Mesendoderm (in vitro differentiated cells): ENCODE measurements at places on chromosomes 16 and 17.

DNA sequence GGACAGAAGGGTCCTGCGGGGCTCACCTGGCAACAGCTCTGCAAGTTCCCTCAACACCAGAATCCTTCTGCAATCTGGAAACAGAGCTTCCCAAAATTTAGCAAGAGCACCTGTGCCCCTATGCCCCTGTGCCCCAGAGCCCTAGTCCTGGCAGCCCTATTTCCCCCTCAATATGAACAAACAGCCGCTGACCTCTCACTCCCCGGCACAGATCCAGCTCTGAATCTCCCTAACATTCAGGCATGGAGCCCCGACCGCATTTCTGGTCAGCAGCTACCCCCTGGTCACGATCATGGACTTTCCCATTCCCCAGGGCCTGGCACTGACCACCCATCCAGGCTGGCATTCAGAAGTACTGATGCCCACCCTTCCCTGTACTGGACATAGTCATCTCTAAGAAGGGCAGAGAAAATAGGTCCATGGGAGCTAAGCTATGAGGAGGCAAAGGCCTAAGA, 110.8 kb upstream of the SMURF2 start:
- DNase-seq: no peak

- no peak for DNase-seq
Observed at GRCh38 chr16:1194665-1195392, 30.2 kb downstream of the TPSG1 start.

GRCh38 chr17:39231091-39231561, 5.4 kb upstream of the STAC2 start:
- no peak for DNase-seq

- DNase-seq: no peak
Observed at GRCh38 chr17:20941872-20942271, 100.9 kb downstream of the USP22 start.

DNA sequence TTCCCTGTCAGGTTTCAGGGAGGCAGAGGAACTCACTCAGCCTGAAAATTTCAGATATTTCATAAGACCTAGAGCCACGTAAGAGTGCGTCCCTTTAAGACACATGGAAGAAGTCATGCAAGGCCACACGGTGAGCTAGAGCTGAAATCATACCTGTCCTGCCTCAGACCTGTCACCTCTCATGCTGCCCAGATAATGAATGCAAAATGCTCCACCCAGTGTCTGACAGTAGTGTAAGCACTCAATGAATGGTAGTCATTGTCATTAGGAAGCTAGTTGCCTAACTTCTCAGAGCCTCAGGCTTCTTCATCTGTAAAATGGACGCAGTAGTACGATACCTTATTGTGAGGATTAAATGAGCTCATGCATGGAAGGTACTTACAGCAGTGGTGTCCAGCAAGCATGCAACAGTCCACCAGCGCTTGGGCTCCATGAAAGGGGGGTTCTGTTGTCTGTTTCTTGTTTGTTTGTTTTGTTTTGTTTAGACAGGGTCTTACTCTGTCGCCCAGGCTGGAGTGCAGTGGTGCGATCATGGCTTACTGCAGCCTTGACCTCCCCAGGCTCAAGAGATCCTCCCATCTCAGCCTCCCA, 60.7 kb downstream of the WSB1 start:
- DNase-seq: peak; percentile 57

DNA sequence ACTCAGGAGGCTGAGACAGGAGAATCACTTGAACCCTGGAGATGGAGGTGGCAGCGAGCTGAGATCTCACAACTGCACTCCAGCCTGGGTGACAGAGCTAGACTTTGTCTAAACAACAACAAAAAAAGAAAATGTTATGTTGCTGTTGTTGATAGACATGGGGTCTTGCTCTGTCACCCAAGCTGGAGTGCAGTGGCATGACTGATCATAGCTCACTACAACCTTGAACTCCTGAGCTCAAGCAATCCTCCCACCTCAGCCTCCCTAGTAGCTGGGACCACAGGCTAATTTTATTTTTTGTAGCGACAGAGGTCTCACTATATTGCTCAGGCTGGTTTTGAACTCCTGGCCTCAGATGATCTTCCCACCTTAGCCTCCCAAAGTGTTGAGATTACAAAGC, 20.0 kb downstream of the FBXO47 start:
- DNase-seq: no peak

- no peak for DNase-seq
Observed at GRCh38 chr17:17132746-17133145, 73.4 kb downstream of the PLD6 start.

- no peak for DNase-seq
Observed at GRCh38 chr17:70230850-70231640, 61.7 kb downstream of the KCNJ2 start.

DNA sequence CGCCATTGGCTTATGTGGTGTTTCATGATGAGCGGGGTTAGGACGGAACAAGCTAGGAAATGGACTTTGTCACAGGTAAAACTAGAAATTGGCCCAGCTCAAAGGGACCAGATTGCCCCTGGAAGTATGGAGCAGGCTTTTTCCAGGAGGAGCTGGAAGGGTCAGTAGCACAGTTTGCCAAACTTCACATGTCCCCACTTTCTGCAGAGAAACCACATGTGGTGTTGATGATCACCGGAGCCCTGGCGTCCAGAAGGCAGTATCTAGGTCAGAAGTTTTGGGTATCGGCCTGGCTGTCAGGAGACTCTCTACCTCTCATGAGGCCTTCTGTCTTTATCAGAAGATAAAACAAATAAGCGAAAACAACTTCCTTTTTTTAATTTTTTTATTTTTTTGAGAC, 248.5 kb downstream of the SOX9 start:
- no peak for DNase-seq

- no peak for DNase-seq
Observed at GRCh38 chr17:1234455-1234854, 35.8 kb upstream of the BHLHA9 start.

- DNase-seq: peak; percentile 72
Observed at GRCh38 chr16:49542391-49542891, 168.8 kb downstream of the C16orf78 start.

GRCh38 chr17:3762922-3763776, 37.8 kb downstream of the ITGAE start:
- DNase-seq: no peak

DNA sequence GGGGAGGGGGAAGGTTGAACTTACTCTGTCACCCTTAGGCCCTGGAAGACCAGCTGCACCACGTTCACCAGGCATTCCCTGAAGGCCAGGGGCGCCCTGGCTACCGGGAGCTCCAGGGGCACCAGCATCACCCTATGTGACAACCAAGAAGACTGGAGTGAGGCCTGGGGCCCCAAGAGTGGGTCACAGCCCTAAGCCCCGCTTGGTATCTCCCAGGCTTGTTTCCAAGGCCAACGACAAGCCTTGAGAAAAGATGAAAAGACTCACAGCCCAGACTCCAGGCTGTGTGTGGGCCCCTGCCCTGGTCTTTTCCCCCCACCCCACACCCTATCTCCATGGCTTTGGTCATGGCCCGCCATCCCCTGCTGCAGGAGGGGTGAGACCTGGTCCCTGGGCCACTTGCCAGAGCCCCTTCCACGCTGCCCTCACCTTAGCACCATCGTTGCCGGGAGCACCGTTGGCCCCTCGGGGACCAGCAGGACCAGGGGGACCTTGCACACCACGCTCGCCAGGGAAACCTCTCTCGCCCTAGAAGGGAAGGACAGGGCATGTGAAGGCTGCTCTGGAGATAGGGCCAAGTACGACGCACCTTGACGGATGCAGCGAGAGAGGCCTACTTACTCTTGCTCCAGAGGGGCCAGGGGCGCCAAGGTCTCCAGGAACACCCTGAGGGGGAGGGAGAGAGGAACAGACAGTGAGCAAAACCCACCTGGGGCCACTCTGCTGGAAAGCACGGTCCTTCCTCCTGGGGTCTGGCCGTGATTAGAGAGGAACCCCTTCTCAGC, 9.9 kb downstream of the COL1A1 start:
- no peak for DNase-seq
